Stomach (tissue), 19 donors: ENCODE measurements at places on chromosomes 12 and 14. TPM values are rescaled to one million over a fixed set of nuclear protein-coding genes. Genes with fewer than 3 reads are reported as not detected.

GRCh38 chr12:54259194-54260011 is 20.5 kb downstream of the CBX5 start:
- DNase-seq = peak; percentile 55

The HOXC9 gene
- not detected for total RNA-seq

DNA sequence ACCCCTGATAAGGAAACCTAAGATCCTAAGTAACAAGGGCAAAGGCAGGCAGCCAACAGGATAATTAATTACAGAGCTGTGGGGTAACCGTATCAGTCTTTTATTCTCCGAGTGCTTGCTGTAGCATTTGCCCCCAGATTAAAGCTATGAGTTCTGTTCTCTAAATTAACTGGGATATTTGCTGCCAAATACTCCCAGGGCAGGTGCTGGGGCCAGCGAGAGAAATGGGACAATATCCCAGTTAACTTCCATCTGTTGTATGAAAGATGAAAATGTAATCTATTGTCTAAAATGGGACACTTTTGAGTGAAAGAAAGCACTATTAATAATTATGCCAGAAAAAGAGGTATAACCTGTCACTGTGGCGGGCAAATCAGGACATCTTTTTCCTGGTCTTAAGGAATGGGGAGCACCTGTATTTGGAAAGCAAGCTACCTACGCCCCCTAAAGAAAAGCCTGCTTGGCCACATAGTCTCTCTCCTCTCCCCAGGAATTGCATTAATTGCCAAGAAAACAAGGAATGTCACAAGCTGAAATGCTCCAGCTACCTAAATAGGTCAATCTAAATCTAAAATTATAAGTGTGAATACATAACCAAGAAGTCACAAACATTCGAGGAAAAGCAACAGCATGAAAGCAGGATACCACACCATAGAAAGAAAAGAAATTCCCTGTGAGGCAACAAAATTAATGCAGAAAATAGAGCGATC is 26.7 kb upstream of the CFAP54 start:
- DNase-seq = no peak

GRCh38 chr14:68379510-68380328 is 413.1 kb downstream of the ZFP36L1 start:
- no peak for DNase-seq

The BCDIN3D gene
- total RNA-seq = 0.58 TPM

DNA sequence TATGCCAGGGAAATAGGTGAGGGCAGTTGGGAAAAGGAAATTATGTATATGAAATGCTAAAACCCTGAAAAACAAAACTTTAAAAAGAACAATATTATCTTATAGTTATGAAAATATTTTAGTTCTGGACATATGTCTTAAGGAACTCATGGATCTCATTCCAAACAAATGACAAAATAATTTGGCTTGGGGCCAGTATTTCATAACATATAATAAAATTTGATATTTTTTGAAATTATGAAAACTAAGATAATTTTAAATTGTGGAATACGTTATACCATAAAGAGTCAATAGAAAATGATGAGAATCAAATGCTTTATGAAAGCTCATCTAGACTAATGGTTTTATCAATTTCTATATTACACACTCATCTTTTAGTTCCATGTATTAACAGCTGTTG is 173.8 kb upstream of the DCN start:
- no peak for DNase-seq

GRCh38 chr12:122943196-122943595 is 23.1 kb downstream of the ABCB9 start:
- no peak for DNase-seq

DNA sequence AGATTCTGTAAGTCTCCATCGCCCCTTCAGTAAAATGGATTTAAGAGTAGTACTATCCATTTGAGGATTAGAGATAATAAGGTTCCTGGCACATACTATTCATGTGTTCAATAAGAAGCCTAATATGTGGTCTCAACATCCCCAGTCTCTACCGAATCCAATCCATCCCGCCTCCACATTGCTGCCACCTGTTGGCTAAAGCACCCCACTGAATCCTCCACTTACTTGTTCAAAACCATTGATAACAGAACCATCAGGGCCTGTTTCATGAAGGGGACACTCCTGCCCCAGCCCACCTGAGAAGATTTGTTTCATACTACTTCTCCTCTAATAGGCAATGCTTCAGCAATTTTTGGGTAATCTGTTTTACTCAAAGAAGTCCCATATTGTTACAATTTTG is 147.5 kb downstream of the SLC2A13 start:
- DNase-seq = no peak

The FGF6 gene
- not detected for total RNA-seq

The CPNE8 gene
- 20.0 TPM for total RNA-seq

- peak; percentile 50 for DNase-seq
Observed at GRCh38 chr12:9751204-9752144, 9.2 kb downstream of the CD69 start.

DNA sequence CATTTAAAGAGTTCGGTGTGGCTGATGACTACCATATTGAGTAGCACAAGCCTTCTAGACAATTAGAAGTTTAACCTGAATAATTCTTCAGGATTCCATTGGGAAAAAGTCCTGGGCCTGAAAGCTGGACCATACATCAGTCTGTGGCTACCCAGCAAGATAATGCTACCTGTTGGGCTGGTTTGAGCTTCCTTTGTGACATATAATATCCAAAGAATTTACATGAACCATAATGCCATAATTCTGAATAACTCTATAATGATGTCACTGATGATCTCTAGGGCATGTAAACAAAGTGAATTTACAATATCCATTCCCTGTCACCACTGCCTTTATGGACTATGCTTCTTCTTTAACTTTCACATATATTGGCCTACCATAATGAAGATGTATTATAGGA is 3.8 kb upstream of the YBX3 start:
- DNase-seq = no peak
